ENCODE measurements at places on chromosomes 2 and 18.
A peak's percentile ranks its signal among the peaks of the same experiment; 100 is the strongest.

DNA sequence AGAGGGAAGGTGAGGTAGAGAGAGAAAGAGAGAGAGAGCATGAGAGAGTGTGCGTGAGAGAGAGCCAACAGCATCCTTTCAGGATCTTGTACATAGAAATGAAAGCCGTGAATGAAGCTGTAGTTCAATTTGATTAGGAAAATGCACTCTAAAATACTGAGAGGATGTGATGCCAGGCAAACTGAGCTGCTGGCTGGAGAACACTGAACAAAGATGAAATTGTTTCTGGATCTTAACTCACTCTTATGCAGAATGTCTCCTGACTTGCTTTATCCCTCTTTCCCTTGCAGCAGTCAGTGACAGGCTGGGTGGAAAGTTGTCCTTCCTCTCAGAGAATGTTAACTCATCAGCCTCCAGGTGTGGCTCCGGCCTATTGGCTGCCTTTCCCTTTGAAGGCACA, 10.7 kb downstream of the LYPD1 start:
- no peak for DNase-seq

DNA sequence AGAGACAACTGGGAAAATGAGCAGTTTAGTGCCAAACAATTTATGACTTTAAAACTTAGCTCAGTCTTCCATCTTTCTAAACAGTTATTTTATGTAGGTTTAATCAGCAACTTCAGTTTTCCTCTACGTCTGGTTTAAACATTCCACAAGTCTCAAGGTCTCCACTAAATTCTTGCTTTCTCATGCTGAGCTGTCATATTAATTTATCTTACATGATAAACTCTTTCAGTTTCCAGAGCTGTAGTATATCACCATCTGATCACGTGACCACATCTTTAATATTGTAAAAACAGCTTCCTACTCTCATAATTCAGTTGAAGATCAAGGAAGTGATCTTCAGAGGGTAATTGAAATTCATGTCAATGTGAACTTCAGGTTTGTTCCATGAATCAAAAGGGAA, 158.6 kb downstream of the ZNF804A start:
- DNase-seq = no peak

DNA sequence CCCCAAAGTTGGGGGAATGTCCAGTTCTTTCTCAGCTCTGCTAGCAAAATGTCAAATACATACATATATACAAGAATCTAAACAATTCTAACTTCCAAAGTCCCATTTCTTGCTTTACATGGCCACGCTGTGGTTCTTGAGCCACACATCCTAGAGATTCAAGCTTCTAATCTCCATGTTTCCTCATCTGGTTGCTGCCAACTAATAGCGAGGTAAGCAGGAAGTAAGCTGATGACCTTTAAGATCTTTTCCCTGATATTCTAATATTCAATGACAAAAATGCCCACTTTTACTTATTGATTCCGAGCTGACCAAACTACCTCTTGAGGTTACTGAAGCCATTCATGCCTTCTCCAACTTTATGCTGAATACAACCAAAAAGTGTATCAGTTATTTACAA, 3.3 kb downstream of the VPS54 start:
- no peak for DNase-seq

DNA sequence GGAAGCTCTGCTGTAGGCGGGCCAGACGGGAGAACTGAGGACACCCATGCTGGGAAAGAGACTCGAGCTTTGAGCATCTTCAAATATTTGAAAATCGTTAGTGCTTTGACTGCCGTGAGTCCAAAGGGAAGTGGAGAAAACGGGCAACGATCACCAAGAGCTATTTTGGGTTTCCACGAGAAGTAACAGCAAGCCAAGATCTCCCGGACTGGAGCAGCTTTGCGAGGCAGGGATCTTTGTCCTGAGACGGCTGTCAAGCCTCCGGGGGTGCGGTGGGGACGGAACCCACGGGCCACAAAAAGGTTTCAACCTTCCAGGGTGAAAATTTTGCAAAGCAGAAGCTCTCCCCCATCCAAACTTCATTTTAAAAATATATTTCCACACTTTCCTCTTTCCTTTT, 195.8 kb downstream of the NDUFA10 start:
- DNase-seq = peak; percentile 16

DNA sequence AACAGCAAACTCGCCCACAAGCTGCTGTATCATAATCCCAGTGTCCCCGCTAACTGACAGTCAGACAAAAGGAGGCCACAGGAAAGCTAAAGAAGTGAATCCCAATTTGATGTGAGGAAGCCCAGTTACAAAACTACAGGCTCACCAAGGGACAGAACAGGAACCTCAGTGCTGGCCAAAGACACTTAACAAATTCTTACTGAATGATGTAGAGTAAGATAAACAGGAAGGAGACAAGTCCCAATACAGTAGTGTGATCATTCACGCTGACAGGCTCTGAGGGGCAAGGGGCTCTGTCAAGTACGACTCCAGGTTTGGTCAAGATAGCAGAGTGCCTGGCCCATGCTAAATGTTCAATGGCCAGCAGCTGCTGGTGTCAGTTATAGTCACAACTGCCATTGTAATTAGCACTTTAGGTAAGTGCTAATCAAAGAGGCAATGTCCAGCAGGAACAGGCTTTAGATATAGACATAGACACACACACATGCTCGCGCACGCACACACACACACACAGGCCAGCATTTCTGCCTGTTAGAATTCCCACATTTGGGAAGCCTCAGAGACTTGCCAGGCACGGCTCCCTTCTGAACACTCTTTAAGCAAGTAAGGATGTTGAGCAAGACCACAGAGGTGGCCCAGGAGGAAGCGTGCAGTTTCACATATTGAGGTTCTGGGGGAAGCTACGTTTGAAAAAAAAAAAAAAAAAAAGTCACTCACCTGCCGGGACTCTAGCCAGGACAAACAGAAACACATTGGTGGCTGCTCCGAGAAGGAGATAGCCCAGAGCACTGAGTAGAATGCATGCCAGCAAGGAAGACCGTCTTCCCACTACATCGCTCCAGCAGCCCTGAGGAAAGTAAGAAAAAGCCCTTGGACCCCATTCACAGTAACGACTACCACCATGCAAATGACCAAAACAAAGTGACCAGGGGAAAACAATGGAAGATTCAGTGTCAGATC, 35.4 kb upstream of the TMEM182 start:
- DNase-seq = no peak

DNA sequence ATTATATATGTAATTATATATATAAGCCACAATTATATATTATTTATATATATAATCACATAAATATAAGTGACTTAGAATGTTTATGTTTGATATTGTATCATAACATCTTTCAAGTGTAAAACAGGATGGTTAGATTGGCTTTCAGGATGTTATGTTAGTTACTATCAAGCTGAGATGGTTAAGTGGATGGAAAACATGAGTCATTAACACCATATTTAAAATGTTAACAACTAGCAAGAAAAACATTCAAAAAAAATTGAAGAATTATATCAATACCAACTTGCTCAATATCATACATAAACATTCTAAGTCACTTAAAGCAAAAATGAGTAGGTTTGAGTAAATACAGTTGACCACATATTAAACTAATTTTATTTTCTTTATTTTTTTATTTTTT, 21.8 kb upstream of the RAB27B start:
- no peak for DNase-seq

DNA sequence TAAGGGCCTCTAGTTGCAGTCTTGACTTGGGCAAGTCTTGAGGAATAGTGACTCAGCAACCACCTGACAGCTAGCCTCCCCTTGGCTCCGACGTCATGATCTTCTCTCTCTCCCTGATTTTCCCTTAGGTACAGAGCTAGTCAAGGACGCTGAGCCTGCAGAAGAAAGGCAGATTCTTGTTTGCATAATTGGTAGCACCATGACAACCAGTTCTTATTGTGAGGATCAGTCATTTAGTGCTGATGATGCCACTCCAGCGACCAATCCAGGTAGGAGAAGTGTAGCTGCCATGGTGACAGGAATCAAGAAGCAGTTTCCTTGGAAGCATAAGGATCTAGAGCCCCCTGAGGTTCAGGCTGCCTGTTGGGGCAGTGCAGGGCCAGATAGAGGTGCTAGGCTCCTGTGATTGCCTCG, 2.8 kb upstream of the RESP18 start:
- DNase-seq = no peak
